ENCODE measurements at places on chromosomes 16 and 17.

GRCh38 chr17:48429156-48429555 is 858 bp downstream of the SKAP1 start:
- DNase-seq, result no peak

DNA sequence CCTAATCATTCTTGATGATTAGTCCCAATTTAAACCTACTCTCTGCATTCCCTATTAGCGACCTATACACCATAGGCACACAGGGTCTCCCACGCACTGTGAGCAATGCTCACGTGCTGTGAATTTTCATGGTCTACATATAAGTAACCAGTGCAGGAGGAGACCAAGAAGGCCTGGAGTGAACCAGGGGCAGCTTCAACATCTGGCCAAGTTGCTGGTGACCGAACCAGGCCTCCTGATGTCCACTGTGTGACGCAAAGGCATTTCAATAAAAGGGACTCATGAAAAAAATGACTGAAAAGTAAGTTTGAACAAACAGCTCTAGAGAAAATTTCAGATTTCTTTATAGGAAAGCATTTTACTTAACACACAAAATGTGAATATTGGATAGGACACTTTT is 107.0 kb downstream of the ZFHX3 start:
- no peak for DNase-seq

- no peak for DNase-seq
Observed at GRCh38 chr16:4588386-4588785, 26.3 kb downstream of the UBALD1 start.

GRCh38 chr17:66562119-66562518 is 259.7 kb downstream of the PRKCA start:
- no peak for DNase-seq

DNA sequence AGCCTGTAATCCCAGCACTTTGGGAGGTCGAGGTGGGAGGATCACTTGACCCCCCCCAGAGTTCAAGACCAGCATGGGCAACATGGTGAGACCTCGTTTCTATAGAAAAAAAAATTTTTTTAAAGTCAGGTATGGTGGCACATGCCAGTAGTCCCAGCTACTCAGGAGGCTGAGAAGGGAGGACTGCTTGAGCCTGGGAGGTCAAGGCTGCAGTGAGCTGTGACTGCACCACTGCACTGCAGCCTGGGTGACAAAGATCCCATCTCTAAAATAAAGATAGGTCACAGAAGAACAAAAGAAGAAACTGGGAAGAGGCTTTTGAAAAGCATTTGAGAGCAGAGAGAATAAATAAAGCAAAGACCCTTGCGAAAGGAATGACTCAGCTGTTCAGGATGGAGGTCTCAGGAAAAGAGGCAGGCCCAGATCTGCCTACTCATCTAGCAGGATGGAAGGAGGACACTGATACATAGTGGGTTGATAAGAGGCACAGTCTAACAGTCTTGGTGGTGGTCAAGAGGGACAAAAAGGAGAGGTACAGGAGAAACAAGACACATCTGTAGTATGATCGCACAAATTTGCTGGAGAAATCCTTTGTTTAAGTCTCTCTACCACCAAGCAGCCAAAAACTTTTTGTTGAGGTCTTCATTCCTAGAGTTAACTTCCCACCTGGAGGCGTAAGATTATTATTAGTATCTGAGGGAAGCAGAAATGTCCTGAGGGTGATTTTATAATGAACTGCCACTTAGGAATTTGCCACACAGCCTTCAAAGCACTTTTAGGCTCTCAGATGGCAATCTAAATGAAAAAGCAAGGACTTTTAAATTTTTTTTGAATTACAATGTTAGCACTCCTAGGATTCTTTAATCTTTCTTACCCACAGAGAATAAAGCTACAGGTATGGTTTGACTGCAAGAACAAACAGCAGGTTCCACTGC is 17.6 kb downstream of the ZSWIM7 start:
- DNase-seq, result no peak

GRCh38 chr16:58577141-58577540 is 52.5 kb downstream of the CNOT1 start:
- no peak for DNase-seq

- DNase-seq, result no peak
Observed at GRCh38 chr17:58148609-58149008, 425 bp downstream of the OR4D1 start.

GRCh38 chr16:68362947-68363657 is 52.3 kb downstream of the PRMT7 start:
- DNase-seq, result no peak
